NCI-H2081 treated with DMSO at 0.1 percent for 48 hours (cell line): ENCODE measurements at places on chromosomes 16 and 17.

- no peak for DNase-seq
Measured at GRCh38 chr16:1079786-1080525, 7.4 kb downstream of the SSTR5 start.

- no peak for DNase-seq
Measured at GRCh38 chr16:89197633-89198416, 2.5 kb downstream of the SLC22A31 start.

DNA sequence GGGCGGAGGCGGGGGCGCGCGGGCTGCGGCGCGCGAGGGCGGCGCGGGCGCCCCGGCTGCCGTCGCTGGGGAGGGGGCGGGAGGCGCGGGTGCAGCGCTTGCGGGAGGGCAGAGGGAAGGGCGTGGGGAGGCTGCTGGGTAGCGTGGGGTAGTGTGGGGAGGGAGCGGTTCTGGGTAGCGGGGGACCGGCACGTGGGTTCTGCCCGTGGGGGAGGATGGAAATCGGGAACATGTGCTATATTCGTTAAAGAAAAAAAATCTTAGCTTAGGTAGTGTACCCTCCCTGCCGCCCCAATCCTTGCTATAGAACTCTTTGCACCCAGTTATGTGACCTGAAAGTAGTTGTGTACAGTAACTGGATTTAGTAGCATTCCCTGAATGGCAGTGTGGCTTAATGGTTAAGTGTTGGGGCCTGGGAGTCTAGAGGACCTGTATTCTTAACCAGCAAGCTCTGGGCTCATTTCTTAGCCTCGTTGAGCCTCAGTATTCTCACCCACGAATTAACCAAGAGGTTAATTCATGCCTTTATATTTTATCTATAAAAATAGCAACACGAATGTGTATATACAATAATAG is 646 bp downstream of the RABEP1 start:
- DNase-seq, result no peak

- DNase-seq, result no peak
Measured at GRCh38 chr16:12448504-12448903, 355.2 kb downstream of the CPPED1 start.

- DNase-seq, result no peak
Measured at GRCh38 chr16:58032710-58033293, 7.2 kb downstream of the MMP15 start.

GRCh38 chr16:4391631-4392381 is 20.2 kb downstream of the VASN start:
- DNase-seq, result no peak

DNA sequence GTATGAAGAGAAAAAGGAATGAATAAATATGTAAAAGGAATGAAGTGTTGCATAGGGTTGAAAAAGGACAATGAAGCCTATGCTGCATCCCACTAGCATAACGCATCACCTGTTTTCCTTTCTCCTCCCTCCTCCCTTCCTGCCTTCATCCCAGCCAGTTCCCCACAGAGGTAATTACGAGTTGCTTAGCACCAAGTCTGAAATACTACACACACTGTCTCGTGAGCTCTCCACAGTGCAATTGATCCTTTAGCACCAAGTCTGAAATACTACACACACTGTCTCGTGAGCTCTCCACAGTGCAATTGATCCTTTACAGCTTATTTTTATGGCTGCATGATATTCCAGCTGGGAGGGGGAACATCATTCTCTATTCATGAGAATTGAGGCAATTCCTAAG is 1.1 kb upstream of the DRC7 start:
- DNase-seq, result peak; percentile 39

- no peak for DNase-seq
Measured at GRCh38 chr16:85755929-85756768, 5.3 kb upstream of the C16orf74 start.

- DNase-seq, result no peak
Measured at GRCh38 chr17:75124041-75124818, 7.3 kb downstream of the NT5C start.

GRCh38 chr16:1279945-1280589 is 24.2 kb downstream of the TPSD1 start:
- no peak for DNase-seq

DNA sequence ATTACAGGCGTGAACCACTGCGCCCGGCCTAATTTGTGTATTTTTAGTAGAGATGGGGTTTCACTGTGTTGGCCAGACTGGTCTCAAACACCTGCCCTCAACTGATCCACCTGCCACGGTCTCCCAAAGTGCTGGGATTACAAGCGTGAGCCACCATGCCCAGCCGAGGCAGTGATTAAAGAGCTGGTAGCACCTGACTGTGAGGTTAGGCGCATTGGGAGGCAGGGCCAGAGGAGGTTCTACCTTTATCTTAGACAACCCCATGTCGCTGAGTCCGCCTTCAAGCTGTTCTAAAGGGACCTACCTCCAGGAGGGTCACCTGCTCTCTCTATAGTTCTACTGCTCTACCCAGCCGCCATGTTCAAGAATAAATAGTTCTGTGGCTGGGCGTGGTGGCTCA is 8.1 kb downstream of the RSL1D1 start:
- no peak for DNase-seq

DNA sequence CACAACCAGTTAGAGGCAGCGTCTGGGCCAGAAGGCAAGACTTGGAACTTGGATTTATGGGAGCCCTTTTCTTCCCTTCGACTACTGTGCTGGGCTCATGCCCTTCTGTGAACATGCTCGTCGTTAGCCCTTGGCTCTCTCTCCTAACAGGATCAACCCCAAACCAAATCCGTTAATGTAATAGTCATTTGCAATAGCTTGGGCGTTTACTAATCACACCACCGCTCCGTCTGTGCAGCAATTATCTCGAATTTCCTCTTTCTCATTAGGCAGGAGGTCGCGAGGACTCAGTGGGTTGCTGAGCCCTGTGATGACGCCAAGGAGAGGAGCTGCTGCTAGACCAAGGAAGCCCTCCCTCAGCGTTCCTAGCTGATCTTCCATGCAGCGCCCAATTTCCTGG is 114.7 kb downstream of the ENGASE start:
- no peak for DNase-seq

GRCh38 chr17:17395885-17396284 is 80.9 kb upstream of the MED9 start:
- DNase-seq, result no peak
